Stimulated activated CD4-positive, alpha-beta T cell treated with anti-CD3 and anti-CD28 coated beads, Interleukin-15, amount 100 ng/mL, for 1 hour (primary cell): ENCODE measurements at places on chromosomes 3 and 15.

- DNase-seq = no peak
Observed at GRCh38 chr3:104988496-104988895, 378.2 kb upstream of the ALCAM start.

- DNase-seq = no peak
Observed at GRCh38 chr3:5194801-5195509, 7.4 kb downstream of the EDEM1 start.

- DNase-seq = no peak
Observed at GRCh38 chr3:126816986-126817777, 113.1 kb downstream of the CHCHD6 start.

DNA sequence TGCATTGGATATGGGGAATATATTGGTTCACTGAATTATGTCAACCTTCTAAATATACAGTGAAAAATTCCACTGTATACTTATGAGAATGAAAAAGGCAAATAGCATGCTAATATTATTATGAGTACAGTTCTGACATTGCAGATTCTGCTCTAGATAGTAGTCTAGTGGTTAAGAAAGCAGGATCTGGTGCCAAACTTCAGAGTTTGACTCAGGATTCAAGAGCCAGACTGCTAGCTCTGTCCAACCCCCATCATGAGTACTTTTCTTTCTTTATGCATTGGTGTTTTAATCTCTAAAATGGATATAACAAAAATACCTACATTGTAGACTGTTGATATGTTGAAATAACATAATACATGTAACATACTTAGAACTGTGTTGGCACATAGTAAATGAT is 57.3 kb upstream of the PLSCR4 start:
- no peak for DNase-seq

- no peak for DNase-seq
Observed at GRCh38 chr3:110576960-110577359, 494.7 kb upstream of the NECTIN3 start.

DNA sequence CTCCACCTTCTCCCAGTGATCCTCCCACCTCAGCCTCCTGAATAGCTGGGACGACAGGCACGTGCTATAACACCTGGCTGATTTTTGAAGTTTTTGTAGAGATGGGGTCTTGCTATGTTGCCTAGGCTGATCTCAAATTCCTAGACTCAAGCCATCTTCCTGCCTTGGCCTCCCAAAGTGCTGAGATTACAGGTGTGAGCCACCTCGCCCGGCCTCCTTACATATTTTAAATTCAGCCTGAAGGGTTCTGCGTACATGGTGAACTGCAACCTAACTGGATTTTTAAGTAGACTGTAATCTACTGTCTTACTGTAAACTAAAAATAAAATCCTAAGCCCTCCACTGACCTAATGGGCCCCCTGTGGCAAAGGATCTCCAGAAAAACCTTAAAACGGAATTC is 34.1 kb downstream of the MASP1 start:
- no peak for DNase-seq
